ENCODE measurements at places on chromosomes 6 and 20.

DNA sequence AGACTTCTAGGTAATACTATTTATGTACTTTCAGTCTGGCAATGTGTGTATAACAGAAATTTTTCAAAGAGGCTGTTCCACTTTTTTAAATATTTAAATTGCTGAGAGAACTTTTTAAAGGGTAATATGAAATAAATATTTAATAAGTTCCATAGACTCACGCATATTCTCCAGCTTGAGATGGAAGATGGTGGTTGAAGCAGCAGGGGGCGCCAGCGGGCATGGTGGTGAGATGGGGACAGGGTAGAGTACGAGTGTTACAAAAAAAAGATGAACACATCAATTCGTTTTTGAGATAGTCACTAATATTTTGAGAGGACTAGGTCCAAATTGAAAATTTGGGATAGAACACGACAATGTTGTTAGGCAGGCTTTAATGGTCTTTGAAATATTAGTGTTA lies 68.4 kb downstream of the RSPO3 start:
- peak; percentile 12 for DNase-seq

DNA sequence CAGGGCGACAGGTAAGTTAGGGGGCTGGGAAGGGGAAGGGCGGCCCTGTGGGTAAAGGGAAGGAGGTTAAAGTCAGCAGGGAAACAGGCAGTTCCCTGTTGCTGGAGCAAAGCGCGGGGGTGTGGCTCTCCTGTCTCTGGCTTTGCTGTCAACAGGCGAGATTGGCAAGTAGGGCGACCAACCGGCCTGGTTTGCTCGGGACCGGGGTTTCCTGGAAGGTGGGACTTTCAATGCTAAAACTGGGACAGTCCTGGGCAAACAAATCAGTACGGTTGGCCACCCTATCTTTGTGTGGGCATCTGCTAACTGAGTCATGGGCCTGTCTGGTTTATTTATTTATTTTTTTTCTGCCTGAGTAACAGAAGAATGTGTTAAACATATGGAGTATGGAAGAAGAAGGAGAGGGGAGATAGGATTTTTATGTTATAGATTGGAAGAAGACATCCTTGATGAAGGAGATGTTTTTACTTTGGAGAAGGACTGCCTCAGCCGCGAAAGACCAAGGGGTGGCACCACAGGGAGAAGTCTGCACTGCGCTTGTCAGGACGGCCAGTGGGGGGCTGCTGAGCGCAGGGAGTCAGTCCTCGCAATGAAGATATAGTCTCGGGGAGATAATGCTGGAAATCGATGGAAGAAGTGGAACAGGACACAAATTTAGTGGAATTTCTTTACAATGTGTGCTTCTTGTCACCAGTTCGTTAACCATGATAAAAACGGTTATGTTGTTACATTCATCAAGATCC lies 43.4 kb upstream of the ESR1 start:
- DNase-seq, result no peak

- DNase-seq, result no peak
These were observed 516.7 kb downstream of the CBLN4 start for GRCh38 chr20:55488593-55488992.

DNA sequence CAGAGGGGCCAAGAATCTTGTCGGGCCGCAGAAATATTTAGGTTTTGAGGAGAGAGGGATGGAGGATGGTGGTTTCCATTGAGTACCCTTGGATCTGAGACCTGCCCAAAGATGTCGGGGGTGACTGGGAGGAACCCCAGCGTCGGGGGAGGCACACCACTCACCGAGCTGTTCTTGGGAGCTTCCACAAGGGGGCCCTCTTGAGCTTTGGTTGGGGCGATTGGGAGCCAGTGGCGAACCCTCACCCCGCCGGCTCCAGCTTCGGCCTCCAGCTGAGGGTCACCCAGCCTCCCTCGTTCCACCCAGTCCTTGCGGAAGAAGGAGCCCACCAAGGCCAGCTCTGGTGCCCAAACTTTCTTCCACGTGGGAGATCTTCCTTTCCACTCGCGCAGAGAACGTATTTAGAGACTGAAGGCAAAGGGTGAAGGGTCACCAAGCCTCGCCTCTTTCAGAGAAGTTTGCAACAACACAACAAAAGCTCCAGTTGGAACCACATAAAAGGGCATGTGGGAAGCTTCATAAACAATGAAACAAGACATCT lies 33.6 kb downstream of the APCDD1L start:
- DNase-seq, result peak; percentile 26

DNA sequence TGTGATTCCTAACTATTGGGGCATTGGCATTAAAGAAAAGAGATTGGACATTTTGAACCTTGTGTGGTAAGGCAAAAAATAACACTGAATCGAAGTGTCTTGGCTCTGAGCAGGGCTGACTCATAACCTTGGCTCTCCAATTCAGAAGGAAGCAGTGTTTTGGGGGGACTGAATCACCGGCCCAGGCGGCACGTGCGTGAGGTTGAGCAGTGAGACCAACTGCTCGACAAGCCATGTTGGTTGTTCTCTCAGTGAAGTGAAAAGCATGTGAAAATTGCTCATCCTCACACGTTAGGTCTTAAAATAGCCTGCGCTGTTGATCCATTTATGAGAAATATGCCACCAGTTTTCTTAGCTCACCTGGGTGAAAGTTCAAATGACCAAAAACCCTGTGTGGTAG lies 137.8 kb upstream of the SPACA1 start:
- no peak for DNase-seq

DNA sequence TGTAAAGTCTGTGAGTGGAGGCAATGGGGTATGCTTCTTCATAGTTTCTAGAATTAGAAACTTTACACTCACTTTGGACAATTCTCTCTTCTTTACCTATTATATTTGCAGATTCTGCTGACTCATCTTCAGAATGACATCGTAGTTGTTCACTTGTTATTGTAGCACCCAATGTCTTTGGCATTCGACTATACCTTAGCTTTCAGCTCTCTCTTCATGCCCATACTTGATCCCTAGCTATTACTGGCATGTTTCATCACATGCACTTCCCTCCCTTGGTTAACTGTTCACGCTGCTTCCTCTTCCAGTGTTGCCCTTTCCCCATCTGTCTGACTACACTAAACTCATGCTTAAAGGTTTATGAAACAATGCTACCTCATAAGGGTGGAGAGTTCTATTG lies 298.1 kb upstream of the TCF21 start:
- no peak for DNase-seq

DNA sequence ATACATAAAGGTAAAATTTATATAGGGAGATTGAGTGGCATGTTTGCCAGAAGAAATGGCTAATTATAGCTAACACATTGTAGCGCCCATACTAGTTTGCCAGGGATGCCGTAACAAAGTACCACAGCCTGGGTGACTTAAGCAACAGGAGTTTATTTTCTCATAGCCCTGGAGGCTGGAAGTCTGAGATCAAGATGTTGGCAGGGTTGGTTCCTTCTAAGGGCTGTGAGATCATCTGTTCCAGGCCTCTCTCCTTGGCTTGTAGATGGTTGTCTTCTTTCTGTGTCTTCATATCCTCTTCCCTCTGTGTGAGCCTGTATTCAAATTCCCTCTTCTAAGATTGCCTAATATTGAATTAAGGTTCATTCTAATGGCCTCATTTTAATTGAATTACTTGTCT lies 417.5 kb upstream of the OPRM1 start:
- DNase-seq, result no peak

DNA sequence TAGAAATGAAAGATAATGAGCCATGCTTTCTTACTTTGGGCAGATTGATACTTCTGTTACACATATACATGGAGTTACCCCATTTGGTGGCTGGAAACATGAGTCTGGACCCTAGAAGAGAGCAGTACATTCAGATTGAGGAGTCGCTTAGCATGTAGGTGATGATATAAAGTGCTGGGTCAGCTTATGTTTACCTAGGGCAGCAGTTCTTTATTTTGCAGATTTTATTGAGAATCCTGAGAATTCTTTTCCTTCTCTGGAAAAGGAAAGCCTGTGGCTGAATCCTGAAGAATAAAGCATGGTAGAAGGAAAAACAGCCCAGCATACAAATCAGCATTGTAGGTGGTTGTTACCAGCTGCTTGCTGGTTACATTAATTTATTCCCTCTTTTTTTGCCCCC lies 91.2 kb downstream of the SMAP1 start:
- DNase-seq, result no peak

GRCh38 chr6:169234634-169235033 lies 19.0 kb downstream of the THBS2 start:
- DNase-seq, result no peak

GRCh38 chr6:52590152-52590891 lies 13.5 kb upstream of the TRAM2 start:
- DNase-seq, result no peak

GRCh38 chr20:38337561-38338140 lies 8.6 kb upstream of the LBP start:
- DNase-seq, result no peak

DNA sequence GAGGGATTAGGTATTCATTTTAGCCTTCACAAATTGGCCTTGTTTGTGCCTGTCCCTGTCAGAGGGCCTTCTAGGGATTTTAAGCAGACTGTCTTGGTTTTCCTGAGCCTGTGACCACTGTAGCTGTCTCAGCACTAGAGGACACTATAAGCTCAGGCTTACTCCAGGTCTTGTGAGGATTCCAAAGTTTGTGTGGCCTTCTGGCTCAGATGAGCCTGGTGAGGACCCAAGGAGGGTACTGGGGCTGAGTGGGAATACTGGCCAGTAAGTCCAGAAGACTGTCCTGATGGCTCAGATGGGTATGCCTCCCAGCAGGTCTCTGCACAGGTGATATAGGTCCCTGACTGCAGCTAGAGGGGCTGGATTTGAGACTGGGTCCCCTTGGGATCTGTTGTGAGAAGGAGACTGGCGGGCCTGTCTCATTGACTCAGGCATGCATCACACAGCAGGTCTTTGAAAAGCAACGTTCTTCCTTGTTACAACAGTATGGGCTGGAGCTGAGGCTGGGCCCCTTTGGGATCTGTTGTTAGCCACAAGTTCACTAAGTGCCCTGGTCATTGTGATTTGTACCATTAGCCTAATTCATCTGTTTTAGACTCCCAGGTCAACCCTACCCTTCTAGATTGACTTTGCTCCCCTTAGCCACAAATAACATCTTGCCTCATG lies 26.3 kb upstream of the TFB1M start:
- DNase-seq, result no peak
